ENCODE measurements at places on chromosomes 11 and 22.

- DNase-seq: peak; percentile 38
These were observed 591.2 kb downstream of the OPCML start for GRCh38 chr11:132941024-132941646.

- no peak for DNase-seq
These were observed 126.2 kb downstream of the ATG16L2 start for GRCh38 chr11:72940417-72940816.

- no peak for DNase-seq
These were observed 40.3 kb downstream of the TPBGL start for GRCh38 chr11:75280770-75281468.

DNA sequence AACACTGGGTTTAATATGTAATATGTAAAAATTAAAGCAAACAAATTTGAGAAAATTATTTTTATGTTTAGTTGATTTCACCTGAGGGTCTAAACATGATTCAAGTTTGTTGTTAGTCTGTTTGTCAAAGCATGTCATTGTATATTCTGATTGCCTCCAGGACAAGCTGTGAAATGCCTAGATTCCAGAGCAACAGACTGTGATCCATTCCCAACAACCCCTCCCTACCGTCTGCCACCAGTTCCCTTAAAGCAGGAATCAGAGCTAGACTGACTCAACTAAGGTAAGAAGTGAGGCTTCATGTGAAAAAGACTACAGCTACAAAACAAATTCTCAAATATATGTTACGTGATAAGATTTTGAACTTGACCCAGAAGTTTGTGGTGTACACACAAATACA is 304.2 kb downstream of the RAB38 start:
- DNase-seq: no peak

DNA sequence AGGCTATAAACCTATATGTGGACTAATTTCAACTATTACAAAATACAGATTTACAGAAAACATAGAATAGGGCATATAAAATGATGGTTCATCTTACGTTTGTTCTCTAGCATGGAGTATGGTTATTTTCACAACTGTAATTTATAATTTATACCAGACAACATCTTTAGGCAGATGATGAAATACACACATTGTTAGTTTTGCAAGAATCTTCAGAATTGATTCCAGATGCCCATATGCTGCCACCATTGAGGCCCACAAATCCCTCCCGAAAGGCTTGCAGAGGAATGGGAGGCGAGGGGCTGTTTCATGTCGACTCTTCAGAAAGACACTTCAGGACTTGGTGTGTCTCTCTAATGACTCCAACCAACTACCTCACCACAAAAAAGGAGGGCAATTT is 6.2 kb downstream of the PTPN5 start:
- no peak for DNase-seq

DNA sequence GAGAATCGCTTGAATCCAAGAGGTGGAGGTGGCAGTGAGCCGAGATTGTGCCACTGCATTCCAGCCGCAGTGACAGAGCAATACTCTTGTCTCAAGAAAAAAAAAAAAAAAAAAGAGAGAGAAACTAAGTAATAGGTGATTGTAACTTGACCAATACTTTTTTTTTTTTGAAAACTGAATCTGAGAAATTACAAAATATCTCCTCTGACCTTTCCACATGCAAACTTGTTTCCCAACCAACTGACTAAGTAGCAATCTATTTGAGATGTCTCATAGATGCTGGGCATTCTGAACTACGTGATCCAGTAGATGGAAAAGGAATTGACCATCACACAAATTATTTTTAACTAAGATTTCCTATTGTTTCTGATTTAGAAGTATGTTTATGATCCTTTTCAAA is 407.3 kb upstream of the CHORDC1 start:
- no peak for DNase-seq

GRCh38 chr11:29527391-29527936 is 489.4 kb downstream of the KCNA4 start:
- DNase-seq: peak; percentile 90

DNA sequence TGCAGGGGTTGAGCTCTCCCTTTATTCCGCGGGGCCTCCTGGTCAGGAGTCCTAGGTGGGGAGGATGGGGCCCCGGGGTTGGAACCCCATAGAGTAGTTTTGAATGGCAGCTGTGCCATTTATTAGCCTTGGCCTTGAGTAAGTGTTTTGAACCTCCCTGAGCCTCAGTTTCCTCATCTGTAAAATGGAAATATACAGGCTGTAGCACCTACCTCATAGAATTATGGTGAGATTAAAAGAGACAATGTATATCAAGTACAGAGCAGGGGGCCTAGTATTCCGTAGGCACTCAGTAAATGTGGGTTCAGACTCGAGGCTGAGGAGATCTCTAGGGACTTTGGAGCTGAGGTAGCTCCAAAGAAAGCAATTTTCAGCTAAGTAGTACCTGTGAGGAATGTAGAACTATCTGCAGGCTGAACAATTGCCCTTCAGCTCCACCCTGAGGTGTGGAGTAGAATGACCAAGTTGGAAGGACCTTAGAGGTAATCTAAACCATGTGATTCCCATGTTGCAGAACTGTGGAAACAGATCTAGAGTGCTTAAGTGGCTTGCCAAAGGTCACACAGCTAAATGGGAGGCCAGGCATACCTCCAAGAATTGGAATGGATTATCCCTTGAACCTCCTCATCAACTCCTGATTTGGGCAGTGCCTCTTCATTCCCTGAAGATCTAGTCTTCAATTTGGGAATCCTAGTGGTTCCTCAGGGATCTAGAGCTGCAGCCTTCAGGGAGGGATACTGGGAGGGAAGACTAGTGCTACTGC is 682 bp downstream of the PGAP2 start:
- DNase-seq: peak; percentile 72

- DNase-seq: no peak
These were observed 33.3 kb downstream of the ANO1 start for GRCh38 chr11:70111269-70112016.

DNA sequence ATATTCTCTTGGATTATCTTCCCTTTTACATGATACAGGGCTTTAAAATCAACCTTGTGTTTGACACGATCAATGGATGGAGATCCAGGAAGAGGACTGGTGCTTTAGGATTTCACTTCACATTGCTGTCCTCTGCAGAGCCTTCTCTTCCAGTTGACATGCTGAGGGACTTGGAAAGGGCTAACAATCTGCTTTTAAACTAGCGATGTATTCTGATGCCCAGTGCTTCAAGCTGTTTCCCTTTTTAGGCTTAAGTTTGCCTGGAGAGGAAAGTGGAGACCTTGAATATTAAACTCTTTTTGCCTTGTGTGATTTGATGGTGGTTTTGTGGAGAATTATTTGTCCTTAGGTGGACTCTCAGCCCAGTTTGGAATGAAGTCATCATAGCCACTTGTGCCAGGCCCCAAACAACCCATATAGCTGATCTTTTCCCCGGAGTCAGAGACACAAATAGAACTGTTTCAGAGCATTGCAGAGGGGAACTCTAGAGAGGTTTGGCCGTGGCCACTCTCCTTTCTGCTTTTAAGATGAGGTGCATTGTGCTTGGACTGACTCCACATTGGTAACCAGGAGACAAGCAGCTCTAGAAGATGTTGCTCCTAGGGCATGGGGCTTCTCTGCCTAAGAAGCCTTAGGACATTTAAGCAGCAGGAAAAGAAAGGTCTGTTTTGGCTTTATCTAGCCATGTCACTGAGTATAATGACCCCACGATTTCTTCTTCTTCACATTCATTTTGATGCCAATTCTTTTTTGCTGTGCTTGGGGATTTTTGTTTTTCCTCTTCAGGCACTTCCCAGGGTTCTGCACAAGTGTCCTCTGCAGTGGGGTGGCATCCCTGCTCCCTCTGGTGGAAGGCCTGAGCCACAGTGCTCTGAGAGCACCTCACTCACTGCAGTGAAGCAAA is 152.8 kb downstream of the NCAM1 start:
- DNase-seq: peak; percentile 32

DNA sequence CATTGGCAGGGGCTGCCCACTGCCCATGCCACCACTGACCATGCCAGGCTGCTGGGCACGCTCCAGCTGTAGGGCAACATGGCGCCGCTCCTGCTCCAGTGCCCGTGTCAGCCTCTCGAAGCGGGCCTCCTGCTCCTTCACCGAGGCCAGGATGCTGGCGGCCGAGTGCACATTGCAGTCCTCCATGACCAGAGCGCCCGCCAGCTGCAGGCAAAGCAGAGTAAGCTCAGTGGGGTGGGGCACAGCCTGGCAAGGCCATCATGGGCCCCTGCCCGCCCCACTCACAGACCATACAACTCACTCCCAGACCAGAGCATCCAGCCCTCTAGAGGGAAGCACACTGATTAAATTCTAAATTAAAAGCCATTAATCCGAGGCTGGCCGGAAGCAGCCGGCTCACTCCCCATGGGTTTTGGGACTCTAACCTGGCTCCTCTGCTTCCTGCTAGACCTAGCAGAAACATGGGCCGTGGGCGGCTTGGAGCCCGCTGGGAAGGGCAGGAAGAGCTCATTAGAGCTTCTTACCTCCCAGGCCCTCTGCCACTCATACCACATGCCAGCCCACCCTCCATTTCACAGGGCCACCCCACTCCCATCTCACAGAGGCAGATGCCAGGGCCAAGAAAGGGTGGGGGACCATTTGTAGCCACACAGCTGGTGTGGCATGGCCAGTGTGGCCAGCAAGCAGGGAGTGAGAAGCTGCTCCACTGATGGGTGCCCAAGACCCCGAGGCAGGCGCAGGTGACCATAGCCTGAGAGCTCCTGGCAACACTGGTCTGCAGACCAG is 25.8 kb downstream of the ARVCF start:
- no peak for DNase-seq

GRCh38 chr11:96228910-96229309 is 114.1 kb downstream of the MAML2 start:
- DNase-seq: no peak

- no peak for DNase-seq
These were observed 122.6 kb upstream of the LMO1 start for GRCh38 chr11:8386134-8386864.

GRCh38 chr11:38818720-38819119 is 2220.7 kb upstream of the RAG2 start:
- DNase-seq: no peak

- peak; percentile 77 for DNase-seq
These were observed 59.8 kb downstream of the TMEM135 start for GRCh38 chr11:87097582-87097981.

DNA sequence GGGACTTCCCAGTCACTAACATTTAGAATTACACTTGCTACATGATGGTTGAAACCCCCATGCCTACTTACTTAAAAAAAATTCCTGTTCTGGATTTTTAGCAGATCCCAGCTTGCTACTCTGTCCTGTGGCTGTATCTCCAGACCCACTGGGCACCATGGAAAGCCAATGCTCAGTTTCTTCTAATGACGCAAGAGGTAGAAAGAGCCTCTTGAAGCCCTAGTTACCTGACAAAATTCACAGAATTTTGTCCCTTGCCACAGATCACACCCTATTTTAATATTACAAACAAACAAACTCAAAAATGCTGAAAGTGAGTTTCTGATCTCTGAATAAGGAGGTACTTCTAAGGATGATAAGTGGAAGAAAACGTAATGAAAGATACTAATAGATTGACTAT is 24.3 kb upstream of the TENM4 start:
- no peak for DNase-seq

- DNase-seq: no peak
These were observed 8.2 kb downstream of the GTPBP1 start for GRCh38 chr22:38713921-38714320.

Measured in NAMALWA (cell line).